ENCODE measurements at places on chromosomes 2 and 18.

DNA sequence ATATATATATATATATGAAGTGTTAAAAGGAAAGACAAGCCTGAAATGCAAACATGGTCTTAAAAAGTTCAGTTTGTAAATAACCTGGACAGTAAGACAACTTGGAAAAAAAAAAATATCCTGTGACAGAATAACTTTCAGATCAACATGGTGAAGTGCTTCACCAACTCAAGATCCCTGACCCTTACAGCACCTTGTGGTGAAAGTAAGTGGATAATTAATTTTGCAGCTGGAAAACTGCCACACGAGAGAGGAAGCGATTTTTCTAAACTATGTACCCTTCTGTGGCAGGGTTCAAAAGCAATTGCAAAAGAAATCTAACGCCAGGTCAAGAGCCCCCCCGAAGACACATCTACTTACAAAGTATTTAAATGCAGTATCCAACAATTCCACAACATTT, 95.8 kb downstream of the PAX3 start:
- no peak for DNase-seq

DNA sequence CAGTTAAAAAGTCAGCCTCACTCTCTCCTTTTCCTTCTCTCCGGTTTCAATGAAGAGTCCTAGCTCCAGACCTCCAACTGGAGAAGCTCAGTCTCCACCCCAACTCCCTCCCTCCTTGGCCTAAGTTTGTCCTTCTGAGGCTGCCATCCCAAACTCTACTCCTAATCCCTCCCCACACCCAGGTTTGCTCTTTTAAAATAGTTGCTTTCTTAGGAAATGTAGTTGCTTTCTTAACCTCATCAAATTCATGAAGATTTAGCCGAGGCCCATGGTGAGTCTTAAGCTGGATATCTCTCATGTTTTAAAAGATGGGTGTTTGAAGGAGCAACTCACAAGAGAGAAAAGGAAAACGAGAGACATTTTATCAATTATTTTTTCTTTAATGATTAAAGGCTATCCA, 937 bp upstream of the LANCL1 start:
- DNase-seq, result no peak

DNA sequence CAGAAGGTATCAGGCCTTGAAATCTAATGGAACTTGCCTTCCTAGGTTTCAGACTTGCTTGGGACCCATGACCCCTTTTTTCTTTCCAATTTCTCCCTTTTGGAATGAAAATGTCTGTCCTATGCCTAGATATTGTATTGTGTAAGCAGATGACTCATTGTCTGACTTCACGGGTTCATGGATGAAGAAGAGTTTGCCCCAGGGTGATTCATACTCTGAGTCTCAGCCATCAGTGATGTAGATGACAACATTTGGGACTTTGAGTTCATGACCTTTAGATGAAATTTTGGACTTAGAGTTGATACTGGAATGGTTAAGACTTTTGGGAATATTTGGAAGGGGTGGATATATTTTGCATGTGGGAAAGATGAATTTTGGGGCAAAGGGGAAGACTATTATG, 11.2 kb upstream of the SCYGR5 start:
- no peak for DNase-seq

DNA sequence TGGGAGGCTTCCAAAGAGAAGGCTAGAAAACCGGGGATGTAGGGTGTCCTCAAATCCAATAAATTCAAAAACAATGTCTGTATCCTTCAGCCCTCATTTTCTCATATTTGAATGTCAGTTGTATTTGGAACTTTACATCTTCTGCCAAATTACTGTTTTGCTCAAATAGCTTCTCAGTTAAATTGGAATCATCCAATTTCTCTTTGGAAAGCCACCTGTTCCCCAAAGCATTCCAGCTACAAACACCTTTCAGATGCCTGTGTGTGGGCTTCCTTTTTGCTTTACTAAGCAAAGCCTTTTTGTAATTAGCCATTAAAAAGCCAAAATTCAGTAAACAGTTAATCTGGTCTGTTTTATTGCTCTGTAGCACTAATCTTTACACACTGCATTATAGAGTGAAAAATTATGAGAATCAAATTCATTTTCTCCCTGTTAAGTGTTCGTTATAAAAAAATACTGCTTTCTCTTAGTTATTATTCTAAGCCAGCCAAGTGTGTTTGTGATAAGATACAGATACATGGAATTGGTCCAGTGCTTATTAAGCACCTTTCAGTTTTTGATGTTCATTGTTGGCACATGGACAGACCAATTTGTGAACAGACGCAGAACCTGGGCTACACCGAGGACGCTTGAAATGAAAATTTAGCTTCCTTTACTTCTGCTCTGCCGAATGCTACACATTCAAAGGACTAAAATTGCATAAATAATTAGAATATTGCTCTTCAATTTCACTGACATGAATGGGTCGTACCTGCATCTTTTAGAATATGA, 151.6 kb downstream of the RTN4 start:
- no peak for DNase-seq

DNA sequence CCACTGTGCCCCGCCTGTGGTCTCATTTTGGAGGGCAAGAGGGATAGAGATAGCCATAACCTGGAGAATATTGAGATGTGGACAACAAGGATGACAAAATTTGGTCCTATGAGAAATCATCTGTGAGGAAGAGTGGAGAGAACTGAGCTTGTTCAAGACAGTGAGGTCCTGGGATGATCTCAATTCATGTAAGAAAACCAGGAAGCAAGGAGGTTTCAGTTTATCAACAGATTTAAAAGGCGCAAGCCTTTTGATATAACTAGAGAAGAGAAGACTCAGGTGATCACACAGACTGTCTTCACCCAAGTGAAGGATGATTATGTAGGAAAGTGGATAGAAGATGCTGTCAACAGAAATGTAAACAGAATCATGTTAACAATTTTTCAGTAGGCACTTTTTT, 39.1 kb downstream of the PCBP1 start:
- DNase-seq, result no peak

GRCh38 chr2:85705680-85706039, 11.5 kb downstream of the GNLY start:
- no peak for DNase-seq

DNA sequence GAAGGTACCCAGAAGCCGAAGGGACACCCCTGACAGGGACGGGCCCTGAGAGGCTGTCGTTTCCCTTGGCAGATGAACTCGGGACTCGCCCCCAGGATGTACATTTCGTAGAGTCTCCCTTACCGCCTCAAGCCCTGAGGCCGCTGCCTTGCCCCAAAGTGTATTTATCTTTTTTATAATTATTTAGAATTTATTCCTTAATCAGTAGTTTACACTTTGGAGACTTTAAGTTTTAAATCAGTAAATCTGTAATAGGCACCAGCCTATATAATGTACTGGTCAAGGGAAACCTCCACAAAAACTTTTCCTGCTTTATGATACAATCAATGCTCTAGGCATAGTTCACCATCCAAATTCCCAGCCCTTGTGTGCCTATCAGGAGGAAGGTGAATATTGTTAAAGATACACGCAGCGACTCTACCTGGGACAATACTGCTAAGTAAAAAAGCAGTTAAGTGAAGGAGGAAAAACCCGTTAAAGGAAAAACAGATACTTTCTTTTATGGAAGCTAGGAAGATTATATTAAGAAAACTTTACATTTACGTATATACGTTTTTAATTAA, 848 bp downstream of the VRK2 start:
- no peak for DNase-seq

- DNase-seq, result no peak
Measured at GRCh38 chr2:222052934-222053367, 245.8 kb downstream of the PAX3 start.

- DNase-seq, result no peak
Measured at GRCh38 chr18:34258176-34258575, 33.5 kb upstream of the NOL4 start.

GRCh38 chr2:230986520-230987136, 9.3 kb upstream of the SPATA3 start:
- DNase-seq, result no peak

DNA sequence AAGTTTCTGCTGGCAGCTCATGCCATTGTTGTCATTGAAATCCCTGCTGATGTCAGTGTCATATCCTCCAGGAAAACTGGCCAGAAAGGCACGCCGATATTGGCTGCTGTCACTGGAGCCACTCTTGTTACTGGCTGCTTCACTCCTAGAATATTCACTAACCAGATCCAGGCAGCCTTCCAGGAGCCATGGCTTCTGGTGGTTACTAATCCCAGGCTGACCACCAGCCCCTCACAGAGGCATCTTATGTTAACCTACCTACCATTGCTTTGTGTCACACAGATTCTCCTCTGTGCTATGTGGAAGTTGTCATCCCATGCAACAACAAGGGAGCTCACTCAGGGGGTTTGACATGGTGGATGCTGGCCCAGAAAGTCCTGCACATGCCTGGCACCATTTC, 27.0 kb upstream of the MTX2 start:
- no peak for DNase-seq

- no peak for DNase-seq
Measured at GRCh38 chr18:44880170-44880569, 199.5 kb downstream of the SETBP1 start.

DNA sequence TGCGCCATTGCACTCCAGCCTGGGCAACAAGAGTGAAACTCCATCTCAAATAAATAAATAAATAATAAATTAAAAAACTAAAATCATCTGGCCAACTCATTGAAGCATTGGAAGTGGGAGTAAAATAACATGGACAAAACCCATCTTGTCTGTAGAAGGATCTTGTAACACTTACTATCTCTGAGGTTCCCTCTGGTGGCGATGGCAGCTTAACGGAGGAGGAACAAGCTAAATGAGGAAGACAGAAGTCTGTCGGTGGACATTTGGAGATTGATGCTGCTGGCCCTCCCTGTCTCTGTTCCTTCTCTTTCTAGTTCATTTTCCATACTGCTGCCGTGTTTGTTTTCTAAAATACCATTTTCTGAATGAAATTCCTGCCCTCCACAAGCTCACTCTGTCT, 43.4 kb downstream of the ZCCHC2 start:
- DNase-seq, result no peak

GRCh38 chr18:41928581-41928980, 26.5 kb upstream of the PIK3C3 start:
- DNase-seq, result no peak

- DNase-seq, result no peak
Measured at GRCh38 chr2:187055463-187055862, 206.5 kb upstream of the ZSWIM2 start.

DNA sequence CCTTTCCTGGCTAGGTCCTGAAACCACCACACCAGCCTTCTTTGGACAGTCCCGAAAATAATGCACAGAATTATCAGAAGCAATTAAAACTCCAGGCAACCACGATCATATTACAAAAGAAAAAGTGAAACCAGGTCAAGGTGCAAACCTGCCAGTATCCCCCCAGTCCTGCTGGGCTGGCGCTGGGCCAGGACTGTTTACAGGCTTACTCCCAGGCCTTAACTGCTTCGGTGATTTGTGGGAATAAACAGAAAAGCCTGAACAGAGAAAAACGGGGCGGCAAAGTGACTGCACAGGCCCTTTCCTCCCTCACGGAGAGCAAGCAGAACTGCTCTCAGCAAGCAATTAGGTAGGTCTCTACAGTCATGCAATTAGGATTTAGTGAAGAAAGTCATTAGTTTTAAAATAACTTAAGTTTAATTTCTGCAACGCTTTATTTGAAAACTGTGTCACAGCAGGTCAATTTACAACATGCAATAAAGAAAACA, 1.3 kb downstream of the HDAC4 start:
- DNase-seq, result no peak

- no peak for DNase-seq
Measured at GRCh38 chr2:74772046-74772445, 61.9 kb upstream of the HK2 start.

DNA sequence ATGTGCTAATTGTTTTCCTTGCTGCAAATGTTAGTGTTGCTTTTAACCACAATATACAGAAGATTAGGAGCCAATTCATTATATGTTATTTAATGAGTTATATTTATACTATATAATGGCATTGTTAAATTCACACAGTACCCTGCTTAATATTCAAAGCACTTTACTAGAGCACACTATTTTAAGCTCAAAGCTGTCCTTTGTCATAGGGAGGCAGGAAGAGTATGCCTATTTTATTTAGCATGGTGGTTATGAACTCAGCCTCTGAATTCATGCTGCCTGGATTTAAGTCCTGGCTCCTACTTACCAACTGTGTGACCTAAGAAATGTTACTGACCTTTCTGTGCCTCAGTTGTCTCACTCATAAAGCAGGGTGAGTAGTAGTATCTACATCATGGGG, 80.5 kb downstream of the FASTKD2 start:
- DNase-seq, result no peak

All from activated CD8-positive, alpha-beta memory T cell treated with anti-CD3 and anti-CD28 coated beads for 1 hour (primary cell).